Activated T-helper 1 cell treated with anti-CD3 and anti-CD28 coated beads, Interleukin-2, amount 50 U/mL, for 16 hours (primary cell): ENCODE measurements at places on chromosomes 12 and 14.

DNA sequence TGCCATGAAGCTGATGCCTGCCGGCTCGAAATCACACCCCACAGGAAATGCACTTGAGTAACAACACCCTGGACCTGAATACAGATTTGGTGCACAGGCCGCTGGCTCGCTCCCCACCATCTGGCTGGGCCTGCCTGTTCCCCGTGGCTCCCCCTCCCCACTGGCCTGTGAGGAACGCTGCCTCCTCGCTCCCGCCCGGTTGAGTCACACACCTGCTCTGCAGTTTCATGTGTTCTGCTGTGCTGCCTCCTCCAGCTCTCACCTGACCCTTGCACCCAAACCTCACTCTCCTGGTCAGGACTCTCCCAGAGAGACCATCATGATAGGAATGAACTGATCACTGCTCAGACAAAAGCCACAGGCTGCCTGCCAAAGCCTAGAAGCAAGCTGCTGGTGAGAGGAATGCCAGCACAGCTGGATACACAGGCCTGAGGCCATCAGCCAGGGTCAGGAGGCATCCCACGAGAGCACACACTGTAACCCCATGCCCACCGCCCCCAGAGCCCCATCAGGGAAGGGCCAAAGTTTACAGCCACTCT is 3.8 kb upstream of the SIVA1 start:
- DNase-seq: no peak

DNA sequence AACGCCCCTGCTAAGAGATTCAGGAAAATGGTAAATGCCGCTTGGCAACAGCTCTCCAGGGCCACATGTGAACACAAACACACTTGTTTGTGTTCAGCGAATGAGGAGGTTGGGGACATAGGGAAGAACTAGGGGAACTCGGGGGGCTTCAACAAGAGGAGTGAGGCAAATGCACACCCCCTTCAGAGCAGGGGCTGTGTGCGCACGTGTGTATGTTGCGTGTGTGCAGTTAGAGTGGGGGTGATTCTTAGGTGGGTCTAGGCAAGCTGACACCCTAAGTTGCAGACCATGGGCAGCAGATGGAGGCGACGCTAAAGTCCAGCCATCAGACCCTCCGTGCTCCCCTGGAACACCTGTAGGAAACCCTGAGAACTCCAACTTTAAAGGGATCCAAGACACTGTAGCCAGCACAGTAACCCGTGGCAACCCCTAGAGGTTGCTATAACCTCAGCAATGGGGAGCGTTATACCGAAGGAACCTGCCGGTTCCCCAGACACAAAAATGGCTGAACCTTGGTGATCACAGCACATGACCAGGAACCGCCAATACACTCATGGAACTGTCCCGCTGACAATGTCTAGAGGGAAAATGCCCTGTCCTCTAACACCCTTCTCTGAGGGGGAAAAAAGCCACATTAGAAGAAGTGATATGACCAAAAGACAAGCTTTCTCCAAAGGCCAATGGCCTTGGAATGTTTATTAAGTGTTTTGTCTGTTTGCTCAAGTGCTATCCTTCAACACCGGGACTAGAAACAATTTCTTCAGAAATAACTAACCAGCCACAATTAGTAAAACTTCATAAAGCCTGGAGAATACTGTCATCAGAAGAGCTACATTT is 86.5 kb upstream of the CEP83 start:
- DNase-seq: no peak

GRCh38 chr12:126547905-126548304 is 1482.7 kb downstream of the AACS start:
- DNase-seq: no peak

DNA sequence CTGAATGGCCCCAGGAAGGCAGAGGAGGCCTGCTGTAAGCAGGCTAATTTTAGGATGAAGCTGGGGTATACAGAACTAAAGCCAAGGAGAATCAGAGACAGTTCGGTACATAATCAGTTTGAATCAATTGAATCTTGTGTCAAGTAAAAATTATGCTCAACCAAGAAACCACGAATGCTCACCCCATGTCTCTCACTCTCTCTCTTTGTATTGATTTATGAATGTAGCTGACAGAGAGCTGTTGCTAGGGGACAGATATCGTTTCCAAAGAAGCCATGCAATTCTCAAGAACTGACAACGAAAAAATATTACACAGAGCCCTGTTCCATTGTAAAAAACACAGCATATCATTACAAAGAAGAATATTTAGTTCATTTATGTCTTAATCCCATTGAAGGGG is 151.1 kb upstream of the PKP2 start:
- no peak for DNase-seq

- no peak for DNase-seq
Observed at GRCh38 chr14:55274751-55275150, 3.5 kb downstream of the FBXO34 start.

DNA sequence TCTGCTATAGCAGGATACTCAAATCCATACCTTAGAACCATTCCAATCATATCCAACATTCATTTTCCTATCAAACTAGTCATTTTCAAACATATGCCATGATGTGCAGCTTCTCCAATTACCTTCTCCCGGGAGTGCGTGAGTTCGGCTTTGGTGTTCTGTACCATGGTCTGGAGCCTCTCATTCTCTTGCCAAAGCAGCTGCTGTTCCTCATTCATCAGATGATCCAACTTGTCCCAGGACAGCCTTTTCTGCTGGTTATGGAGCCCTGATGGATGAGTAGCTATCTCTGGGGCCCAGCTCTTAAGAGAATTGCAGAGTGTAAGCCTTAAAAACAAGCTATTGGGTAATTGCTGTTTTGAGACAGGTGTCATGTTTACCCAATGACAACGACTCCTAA is 71.1 kb upstream of the SAV1 start:
- no peak for DNase-seq

- DNase-seq: peak; percentile 63
Observed at GRCh38 chr14:35814371-35815005, 5.4 kb upstream of the RALGAPA1 start.

GRCh38 chr12:51622564-51622963 is 31.5 kb downstream of the SCN8A start:
- no peak for DNase-seq

DNA sequence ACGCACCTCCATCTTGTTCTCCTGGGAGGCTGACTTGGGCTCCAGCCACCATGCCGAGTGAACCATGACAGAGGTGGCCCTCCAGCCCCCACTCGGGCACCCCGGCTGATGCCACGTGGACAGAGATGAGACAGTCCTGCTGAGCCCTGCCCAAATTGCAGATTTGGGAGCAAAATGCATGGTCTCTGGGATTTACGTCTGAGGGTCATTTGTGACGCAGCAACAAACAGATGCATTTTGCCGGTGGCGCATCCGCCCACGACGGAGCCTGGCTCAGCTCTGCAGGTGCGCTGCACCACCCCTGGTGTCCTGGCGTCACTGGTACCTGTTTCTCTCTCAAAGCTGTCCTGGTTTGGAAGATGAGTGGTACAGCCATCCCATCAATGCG is 31.1 kb upstream of the INF2 start:
- no peak for DNase-seq

DNA sequence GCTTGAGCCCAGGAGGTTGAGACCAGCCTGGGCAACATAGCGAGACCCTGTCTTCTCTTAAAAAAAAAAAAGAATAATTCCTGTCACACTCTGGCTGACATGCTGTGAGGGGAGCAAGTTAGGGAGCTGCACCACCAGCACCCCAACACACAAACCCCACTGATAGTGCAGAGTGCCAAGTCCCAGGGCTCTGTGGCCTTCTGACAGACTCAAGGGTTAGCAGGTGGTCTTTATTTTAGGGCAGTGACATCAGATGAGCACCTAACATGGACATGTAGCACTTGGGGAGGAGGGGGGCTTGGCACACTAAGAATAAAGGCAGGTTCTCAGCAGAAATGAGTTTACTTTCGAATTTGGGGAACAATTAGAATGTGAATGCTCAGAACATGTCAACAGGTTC is 6.8 kb downstream of the USP5 start:
- no peak for DNase-seq

- DNase-seq: no peak
Observed at GRCh38 chr12:1054117-1054870, 63.3 kb downstream of the ERC1 start.

GRCh38 chr12:66118240-66118891 is 12.2 kb downstream of the LLPH start:
- no peak for DNase-seq

GRCh38 chr12:89320735-89321134 is 31.6 kb downstream of the DUSP6 start:
- DNase-seq: no peak

DNA sequence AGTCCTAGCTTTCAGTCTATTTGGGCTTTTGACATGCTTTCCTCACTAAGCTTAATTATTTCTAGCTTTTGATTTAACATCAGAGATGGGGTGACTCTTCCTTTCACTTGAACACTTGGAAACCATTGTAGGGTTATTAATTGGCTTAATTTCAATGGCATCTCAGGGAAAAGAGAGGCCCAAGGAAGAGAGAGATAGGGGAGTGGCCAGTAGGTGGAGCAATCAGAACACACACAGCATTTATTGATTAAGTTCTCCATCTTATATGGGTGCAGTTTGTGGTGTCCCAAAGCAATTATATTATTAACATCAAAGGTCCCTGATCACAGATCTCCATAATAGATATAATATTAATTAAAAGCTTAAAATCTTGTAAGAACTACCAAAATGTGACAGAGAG is 1466.1 kb upstream of the SEL1L start:
- no peak for DNase-seq

DNA sequence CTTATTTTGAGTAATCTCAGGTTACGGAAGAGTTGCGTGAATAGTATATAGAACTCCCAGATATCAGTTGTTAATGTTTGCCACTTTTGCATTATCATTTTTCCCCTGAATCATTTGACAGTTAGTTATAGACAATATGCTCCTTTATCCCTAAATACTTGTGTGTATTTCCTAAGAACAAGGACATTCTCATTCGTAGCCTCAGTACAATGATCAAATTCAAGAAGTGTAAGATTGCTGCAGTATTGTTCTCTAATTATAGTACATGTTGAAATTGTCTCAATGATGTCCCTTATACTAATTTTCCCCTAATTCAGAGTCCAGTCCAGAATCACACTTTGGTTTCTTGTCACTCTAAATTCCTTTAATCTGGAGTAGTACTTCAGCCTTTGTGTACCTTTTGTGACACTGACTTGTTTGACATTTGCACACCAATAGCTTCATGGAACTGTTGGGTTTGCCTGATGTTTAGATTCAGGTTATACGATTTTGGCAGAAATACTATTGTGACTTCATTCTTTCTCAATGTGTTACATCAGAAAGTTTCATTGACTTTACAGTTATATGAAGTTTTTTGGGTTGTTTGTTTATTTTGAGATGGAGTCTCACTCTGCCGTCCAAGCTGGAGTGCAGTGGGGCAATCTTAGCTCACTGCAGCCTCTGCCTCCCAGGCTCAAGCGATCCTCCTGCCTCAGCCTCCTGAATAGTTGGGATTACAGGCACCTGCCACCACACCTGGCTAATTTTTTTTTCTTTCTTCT is 13.1 kb downstream of the DYNC1H1 start:
- no peak for DNase-seq
